ENCODE measurements at places on chromosomes 6 and 20.

GRCh38 chr20:48841196-48841874 is 13.5 kb upstream of the PREX1 start:
- DNase-seq: no peak

DNA sequence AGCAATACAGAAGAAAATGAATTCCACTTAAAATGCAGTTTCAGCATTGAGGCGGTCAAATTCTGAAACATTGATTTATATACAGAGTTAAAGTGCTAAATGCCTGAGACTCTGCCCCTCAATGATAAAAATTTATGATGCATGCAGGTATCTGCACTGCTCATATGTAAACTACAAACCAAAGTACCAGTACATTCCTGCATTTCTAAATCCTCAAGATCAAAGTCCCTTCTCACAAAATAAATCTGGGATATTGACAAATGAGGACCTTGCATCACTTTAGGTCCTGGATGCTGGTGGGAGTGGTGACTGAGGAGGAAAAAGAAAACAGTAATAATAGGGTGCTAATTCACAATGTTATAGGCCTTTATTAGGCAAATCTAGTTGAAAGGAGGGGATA is 101.9 kb downstream of the FIG4 start:
- DNase-seq: no peak

DNA sequence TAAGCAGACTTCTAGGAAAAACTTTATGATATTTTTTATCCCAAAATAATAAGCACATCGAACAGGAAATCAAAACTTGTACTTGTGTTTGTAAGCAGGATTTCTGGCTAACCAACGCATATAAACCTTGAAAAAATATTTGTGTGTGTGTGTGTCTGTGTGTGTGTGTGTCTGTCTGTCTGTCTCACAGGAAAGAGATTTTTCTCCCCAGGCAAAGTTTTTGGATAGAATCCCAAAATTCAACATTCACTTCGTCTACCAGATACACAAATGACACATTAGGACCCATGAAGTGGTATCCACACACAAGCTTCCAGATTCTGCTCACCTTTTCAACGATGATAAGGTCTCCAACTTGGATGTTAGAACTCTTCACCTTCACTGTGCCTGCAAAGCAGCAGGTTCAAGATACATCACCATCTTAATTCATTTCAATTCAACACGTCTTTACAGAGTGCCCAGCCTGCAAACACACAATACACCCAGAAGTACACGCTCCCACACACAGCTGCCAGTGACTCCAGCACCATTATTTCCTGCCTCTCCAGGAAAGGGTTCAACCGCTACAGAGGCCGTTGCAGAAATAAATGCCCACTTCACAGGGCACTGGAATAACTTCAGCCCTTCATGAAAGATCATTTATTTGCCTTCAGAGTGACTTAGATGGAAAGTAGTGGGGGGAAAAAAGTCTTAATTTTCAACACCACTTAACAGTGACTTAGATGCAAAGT is 70.9 kb downstream of the ATP9A start:
- peak; percentile 44 for DNase-seq

DNA sequence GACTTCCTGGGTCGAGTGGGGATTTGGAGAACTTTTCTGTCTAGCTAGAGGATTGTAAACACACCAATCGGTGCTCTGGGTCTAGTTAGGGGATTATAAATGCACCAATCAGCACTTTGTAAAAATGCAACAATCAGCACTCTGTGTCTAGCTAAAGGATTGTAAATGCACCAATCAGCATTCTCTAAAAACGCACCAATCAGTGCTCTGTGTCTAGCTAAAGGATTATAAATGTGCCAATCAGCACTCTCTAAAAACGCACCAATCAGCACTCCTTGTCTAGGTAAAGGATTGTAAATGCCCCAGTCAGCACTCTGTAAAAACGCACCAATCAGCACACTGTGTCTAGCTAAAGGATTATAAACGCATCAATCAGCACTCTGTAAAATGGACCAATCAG is 209.0 kb upstream of the SLC35B3 start:
- DNase-seq: no peak

- DNase-seq: peak; percentile 58
Measured at GRCh38 chr6:136790411-136791295, 1.6 kb downstream of the MAP3K5 start.

DNA sequence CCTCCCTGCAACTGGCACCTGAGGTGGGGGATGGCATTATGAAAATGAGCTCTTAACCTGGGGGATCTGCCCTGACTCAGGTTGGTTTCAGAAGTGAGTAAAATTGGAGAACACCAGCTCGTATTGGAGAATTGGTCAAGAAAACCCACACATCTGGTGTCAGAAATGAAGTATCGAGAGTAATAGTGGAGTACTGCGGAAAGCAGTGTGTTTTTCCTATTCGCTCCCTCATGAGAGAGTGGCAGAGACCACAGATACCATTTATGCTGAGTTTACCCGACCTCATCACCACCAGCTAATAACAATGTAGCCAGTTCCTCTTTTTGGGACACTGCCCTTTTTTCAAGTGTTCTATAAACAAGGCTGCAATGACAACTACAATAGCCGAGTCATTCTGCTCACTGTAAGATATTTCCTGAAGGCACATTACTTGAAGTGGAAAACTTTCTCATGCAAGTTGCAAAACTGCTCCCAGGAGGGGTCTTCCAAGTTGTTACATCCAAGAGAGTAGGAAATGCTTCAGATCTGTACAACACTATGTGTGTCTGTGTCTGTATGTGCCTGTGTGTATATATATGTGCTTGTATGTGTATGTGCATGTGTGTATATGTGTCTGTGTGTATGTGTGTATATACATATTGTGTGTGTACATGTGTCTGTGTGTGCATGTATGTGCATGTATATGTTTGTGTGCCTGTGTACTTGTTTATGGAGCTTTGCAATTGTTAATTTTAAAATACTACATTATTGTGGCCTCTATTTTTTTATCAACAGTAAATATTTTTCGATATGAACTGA is 106.0 kb upstream of the CST7 start:
- DNase-seq: no peak

GRCh38 chr6:93222071-93222851 is 197.1 kb downstream of the EPHA7 start:
- no peak for DNase-seq

DNA sequence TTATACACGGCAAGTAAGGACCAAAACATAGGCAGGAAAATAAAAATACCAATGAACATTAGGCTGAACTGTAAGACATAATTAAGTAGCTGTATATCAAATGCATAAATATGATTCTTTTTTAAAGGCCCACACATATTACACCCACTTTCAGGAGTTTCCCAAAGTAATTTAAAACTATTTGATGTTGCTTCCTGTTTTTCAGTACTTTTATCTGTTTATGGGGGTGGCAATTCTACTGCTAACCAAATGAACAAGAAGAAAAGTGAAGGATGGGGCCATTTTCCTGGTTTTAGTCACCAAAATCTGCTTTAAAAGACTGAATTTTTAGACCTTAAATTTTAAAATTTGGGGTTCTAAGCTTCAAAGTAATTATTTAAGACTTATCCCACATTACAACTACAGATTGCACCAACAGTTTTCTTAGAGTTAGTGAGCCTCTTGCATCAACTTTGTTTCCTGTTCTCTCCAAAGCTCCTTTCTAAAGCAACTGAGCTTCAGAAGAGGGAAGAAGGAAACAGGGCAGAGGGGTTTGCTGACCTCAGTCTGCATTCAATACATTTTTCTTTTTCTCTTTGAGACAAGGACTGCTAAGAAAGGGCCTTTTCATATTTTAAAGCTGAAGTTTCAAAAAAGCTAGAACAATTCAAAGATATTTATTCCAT is 191.0 kb downstream of the BACH2 start:
- DNase-seq: no peak

DNA sequence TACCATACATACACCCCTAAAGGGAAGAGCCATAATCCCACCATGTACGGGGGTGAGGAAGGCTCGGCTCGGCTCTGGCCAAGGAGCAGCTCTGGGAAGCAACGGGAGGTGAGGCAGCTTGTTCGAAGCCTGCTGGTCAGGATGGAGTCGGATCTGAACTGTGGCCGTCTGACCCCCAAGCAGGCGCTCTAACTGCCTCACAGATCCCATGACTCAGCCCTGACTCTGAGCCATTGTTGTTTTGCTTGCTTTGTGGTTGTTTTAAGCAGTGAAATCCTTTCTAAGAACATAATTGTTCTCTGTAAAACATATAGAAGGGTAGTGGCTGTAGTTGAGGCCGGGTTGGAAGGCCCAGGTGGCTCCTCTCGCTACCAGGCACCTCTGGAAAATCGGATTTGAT is 10.9 kb downstream of the C6orf132 start:
- DNase-seq: peak; percentile 94

DNA sequence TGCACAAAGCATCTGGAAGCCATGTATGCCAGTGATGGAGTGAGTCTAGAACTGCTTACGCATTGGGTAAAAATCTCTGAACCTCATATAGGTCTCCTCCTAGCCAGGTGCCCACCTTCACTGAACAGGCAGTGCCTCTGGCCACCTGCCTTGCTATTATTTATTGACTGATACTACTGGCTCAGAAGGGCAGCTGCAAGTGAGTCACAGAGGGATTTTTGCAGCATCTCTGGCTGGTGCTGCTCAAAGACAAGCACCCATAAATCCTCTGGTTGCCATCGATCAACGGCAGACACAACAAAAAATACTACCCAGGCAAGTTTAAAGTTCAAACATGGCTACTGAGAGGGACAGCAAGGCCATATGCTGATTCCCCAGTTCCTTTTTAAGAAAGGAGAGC is 279.4 kb downstream of the UBE3D start:
- DNase-seq: no peak

GRCh38 chr20:31870726-31871617 is 538 bp downstream of the TTLL9 start:
- no peak for DNase-seq

DNA sequence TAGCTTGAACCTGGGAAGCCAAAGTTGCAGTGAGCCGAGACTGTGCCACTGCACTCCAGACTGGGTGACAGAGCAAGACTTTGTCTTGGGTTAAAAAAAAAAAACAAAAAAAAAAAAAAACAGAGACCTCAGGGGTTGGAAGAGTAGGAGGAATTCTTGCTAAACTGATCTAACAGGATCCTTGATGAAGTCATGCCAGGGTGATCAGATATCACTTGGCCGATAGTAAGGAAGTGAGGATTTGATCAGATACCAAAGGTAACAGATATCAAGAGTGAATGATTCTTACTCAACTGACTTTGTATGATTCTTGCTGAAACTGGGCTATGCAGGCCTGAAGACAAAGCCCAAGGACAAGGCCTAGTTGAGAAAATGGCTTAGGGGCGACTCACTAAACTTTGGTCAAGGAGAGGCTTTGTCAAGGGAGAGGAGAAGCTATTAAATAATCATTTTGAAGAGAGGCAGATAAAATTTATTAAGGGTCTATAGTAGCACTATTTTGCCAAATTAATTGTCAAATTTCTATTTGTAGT is 624.7 kb downstream of the UTRN start:
- DNase-seq: no peak

- DNase-seq: peak; percentile 65
Measured at GRCh38 chr6:163309491-163310026, 105.0 kb upstream of the QKI start.

- DNase-seq: no peak
Measured at GRCh38 chr20:3121271-3121911, 36.9 kb upstream of the AVP start.

- no peak for DNase-seq
Measured at GRCh38 chr6:109722011-109722410, 30.9 kb downstream of the FIG4 start.

DNA sequence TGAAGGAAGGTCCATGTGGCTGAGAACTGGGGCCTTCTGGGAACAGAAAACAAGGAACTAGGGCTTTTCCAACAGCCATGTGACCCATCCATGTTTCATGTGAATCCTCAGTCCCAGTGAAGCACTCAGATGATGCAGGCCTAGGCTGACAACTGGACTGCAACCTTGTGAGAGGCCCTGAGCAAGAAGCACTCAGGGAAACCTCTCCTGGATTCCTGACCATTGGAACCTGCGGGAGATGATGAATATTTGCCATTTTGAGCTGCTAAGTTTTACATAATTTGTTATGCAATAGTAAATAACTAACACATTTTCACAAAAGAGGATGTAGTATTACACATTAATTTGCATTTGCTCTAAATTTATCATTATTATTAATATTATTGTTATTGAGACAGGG is 38.4 kb upstream of the HLA-G start:
- DNase-seq: no peak

DNA sequence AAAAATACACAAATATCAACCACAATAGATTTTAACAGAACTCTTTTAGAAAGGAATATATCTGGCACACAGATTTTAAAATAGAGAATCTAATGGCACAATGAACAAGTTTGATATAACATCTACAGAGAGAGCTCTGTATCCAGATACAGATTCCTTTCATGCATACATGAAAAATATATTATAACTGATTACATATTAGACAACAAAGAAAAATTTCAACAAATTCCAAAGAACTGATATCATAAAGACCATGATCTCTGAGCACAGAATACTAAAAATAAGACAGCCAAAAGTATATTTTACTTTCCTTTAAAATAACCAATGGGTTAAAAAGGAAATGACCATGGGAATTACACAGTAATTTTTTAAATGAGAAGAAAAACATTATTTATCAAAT is 74.1 kb upstream of the MAP7 start:
- no peak for DNase-seq

- DNase-seq: no peak
Measured at GRCh38 chr6:19041906-19042305, 654.8 kb downstream of the RNF144B start.

GRCh38 chr6:33980176-33981175 is 165.4 kb downstream of the GRM4 start:
- no peak for DNase-seq

GRCh38 chr6:11414176-11414963 is 123.2 kb upstream of the TMEM170B start:
- peak; percentile 38 for DNase-seq
